ENCODE measurements at places on chromosomes 5 and 9.
A peak's percentile ranks its signal among the peaks of the same experiment; 100 is the strongest.

DNA sequence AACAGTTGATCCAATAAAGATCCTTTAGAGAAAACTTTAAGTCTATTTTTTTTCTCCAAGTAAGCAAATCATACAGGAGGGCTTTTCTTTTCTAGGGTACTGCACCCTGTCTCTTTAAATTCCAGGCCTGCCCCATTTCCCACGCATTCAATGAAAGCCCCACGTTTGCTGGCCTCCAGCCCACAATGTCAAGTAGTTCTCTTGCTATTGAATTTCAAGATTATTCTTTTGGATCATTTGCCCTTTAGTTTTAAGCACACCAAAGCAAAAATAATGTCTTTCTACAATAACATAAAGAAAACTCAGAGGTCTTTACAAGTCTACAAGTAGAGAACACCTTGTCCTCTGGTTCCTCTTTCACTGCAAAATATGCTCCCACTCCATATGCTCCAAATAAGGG, 15.6 kb downstream of the MLLT3 start:
- DNase-seq = no peak

DNA sequence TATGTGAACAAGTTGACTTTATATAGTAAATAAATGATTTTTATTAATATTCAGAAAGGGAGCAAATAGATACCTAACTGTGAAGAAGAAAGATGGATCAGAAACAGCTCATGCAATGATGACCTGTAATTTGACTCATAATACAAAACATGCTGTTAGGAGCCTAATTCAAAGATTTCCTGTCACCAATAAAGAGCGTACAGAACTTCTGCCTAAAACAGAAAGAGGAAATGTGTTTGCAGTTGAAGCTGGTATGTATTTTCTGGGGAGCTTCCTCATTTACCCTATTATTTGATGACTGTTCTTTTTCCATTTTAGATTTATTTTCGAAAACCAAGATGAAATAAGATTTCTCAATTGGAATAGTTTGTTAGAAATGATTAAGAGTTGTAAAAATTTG, 11.4 kb downstream of the YTHDC2 start:
- no peak for DNase-seq

DNA sequence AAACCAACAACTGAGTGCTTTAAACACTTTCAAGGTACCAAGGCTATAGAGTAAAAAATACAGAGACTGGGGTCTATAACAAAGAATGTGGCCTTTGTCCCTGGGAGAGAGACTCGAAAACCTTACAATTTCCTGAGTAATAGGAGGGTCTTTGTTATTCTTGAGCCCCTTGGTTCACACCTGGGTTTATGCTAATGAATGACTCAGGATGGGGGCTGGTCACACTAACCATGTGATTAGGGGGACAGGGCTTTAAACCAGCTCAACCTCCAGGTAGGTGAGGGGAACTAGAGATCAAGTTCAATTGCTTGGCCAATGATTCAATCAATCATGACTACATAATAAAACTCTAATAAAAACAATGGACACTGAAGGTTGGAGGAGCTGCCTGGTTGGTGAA, 50.2 kb downstream of the PLPP1 start:
- DNase-seq = no peak

DNA sequence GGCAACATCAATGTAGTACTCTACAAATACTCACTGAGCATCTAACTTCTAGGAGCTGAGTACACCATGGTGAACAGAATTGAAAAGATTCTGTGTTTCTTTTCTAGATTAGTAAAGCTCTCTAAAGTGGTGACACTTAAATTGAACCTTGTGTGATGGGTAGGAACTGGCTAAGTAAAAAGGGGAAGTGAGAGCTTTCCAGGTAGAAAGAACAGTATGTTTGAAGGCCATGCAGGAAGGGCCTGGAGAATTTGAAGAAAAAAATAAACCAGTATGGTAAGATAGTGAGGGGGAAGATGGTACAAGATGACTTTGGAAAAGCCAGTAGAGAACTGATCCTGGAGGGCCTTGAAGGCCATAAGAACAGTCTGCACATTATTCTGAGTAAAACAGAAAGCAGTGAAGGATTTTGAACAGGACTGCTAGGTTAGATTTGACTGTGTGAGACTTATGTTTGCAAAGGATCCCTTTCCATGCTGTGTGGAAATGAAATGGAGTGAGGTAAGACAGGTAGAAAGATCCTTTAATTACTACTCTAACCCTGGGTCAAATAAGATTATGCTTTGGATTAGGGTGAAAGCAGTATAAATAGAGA, 46.7 kb upstream of the UBQLN1 start:
- DNase-seq = no peak

DNA sequence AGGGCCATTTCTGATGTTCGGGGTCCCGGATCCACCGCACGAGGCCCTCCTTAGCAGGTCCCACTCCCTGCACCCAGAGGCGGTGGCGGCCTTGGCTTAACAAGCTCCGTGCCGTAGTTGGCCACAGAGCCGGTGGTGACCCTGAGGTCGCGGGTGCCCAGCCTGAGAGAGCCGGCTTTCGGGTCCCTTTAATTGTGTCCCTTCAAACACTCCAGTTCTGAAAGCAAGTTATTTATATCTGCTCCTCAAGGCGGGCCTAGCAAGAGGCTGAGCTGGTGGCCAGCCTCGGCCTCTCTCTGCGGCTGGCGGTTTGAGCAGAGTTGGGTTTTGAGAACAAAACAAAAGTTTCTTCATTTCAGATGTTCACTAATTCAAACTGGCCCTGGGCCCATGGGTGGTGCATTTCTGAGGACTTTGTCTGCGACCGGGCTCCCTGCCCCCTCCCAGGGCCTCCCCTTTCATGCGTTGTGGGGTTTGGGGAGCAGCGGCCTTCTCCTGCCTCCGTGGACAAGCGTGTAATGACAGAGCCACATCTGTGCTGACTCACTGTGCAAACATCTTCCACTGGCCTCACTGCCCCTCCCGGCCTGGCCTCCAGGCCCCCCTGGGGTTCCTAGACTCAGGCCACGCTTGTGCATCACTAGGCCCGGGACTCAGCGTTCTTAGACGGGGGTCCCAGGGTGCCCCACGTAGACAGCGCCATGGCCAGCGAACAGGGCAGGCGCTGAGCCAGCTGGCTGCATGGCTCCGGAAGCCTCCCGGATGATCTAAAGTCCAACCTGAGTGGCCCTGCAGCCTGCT, 49.4 kb upstream of the COL5A1 start:
- no peak for DNase-seq

- no peak for DNase-seq
Observed at GRCh38 chr9:104860263-104860662, 67.7 kb downstream of the ABCA1 start.

DNA sequence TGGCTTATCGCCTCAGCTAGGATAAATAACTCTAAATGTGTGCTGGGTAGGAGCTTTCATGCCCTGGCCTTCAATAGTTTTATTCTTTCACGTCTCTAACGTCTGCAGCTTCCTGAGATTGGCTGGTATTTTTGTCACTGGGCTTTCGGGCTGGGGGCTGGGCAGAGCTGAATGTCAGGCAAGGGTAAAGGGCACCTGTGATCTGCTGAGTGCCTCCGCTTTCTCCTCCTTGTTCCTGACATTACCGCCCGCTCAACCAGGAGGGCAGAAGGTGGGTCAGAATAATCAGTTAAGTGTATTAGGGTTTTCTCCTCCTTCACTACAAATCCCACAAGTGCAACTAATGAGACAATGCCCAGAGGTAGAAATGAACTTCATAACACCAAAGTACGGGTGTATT, 216.6 kb downstream of the TSSK1B start:
- DNase-seq = peak; percentile 39

- DNase-seq = no peak
Observed at GRCh38 chr9:651371-651770, 190.1 kb upstream of the DMRT1 start.

GRCh38 chr9:36665387-36665786, 92.7 kb downstream of the MELK start:
- DNase-seq = no peak

DNA sequence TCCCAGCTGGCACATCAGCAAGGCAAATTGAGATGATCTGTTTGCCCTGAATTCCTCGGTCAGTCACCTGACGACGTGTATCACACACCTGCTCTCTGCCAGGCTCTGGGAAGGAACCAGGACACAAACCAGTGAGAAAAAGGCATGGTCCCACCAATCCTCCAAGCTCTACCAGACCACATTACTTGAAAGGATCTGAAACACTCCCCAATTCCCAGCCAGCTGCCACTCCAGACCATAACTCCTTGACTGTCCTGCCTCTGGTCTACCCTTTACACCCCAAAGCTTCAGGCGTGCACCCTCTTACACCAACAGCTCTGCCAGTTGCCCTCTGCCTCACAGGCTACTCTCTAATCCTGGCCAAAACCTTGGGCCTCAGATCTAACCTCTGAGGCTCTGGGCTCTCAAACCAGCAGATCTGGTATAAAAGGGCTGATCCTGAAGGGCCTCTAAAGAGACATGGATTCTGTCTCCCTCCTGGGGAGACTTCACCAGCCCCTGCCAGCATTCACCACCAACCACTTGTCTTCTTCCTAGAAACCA, 6.8 kb downstream of the MGAT1 start:
- DNase-seq = no peak

DNA sequence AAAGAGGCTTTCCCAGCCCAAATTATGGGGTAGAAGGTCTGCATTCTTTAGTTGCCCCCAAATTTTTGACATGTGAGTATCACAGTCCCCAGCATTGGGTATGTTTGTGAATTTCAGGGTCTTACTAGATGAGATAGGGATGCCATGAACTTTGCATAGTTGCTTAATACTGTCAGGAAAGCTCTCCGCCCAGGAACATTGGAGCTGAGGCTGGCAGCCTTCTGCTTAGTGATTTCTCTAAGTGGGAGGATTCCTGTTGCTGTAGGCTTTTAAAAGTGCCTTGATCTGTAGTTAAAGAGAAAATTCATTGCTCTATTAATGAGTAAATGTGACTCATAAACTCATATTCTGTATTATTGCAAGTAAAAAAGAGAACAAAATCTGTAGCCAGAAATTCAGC, 206.9 kb downstream of the CAVIN4 start:
- DNase-seq = no peak

- no peak for DNase-seq
Observed at GRCh38 chr5:22250528-22250927, 602.6 kb downstream of the CDH12 start.

GRCh38 chr5:75054134-75054930, 2.0 kb upstream of the GCNT4 start:
- DNase-seq = peak; percentile 30

DNA sequence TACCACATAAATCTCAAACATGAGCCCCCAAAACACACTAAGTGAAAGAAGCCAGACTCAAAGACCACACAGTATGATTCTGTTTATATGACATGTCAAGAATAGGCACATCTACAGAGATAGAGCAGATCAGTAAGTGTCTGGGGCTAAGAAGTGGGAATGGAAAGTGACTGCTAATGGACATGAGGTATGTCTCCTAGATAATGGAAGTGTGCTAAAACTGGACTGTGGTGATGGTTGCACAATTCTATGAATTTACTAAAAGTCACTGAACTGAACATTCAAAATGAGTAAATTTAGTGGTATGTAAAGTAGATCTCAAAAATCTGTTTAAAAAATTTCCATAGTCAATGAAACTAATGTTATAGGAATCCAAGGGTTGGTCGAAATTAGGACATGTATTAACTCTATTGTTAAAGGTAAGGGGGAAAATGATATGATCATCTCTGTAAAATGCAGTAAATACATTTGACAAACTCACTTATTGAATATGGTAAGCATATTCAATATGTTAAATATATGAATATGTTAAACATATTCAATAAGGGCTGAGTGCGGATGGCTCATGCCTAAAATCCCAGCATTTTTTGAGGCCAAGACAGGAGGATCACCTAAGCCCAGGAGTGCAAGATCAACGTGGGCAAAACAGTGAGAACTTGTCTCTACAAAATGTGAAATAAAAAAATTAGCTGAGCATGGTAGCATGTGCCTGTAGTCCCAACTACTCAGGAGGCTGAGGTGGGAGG, 51.7 kb downstream of the NUP155 start:
- DNase-seq = no peak

All from nephron progenitor cell (in vitro differentiated cells).